Osteocyte (in vitro differentiated cells): ENCODE measurements at places on chromosomes 2 and 18. TPM values are rescaled to one million over a fixed set of nuclear protein-coding genes. Genes with fewer than 3 reads are reported as not detected.

GAREM1 gene
- 1.7 and 2.5 TPM in 2 replicates for total RNA-seq

CDK5R2 gene
- total RNA-seq, result not detected in 2 replicates

MROH2A gene
- not detected in 2 replicates for total RNA-seq

CERKL gene
- total RNA-seq, result not detected in 2 replicates

GRCh38 chr2:236545248-236545658 lies 24.4 kb upstream of the ACKR3 start:
- peaks cover 3% of the 10 kb centered on the region for H3K27me3 ChIP-seq
- H3K4me1 ChIP-seq, result no peaks in the 10 kb centered on the region
- H3K4me3 ChIP-seq, result no peak overlapping the region
- no peak for DNase-seq
- no peak overlapping the region for H3K27ac ChIP-seq

DNA sequence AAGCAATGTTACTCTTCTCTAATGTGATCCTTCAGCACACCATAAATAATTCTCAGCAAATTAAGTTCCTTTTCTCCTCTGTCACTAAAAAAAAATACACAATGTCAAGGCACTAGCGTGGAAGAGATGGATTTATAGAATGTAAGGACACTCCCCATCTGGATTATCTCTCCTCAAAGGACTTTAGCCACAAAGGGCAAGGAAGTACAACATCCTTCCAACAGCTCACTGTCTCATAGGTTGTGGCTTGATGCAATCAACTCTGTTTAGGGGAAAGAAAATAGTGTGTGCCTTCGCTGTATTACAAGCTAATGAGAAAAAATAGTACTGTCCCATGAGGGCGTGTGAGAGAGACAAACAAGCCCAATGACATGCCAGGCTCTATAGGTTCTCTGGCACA lies 129.1 kb upstream of the DNMT3A start:
- peaks cover 10% of the 10 kb centered on the region for H3K36me3 ChIP-seq
- H3K4me3 ChIP-seq, result no peak overlapping the region
- peaks cover 15% of the 10 kb centered on the region for H3K4me1 ChIP-seq
- no peak overlapping the region for H3K27ac ChIP-seq

TEKT4 gene
- not detected in 2 replicates for total RNA-seq

DNA sequence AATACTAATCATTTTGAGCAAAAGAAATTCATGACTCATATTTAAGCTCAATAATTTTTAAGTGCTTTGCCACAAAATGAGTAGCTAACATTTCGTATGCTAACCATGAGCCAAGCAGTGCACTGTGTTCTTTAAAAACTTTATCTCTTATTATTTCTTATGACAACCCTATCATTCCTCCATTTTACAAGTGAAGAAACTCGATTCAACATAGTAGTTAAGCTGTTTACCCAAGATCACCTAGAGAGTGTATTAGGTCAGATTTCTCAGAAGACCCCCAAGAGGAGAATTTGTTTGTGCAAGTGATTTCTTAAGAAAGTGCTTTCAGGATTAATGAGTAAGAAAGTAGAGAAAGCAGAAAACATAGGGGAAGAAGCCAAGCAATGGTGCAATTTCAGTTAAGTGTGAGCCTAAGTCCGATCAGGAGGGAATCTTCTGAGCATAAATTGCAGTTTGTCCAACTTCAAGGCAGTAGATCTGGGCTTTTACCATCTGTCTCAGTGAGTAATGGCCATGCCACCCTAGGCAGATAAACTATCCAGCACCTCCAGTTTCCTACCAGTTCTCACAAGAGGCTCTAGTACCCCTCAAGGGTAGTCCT lies 202.7 kb downstream of the SCG2 start:
- DNase-seq, result no peak
- H3K36me3 ChIP-seq, result peaks cover 3% of the 10 kb centered on the region
- H3K4me3 ChIP-seq, result no peak overlapping the region
- no peaks in the 10 kb centered on the region for H3K27me3 ChIP-seq
- H3K4me1 ChIP-seq, result no peaks in the 10 kb centered on the region
- H3K27ac ChIP-seq, result no peak overlapping the region

REG3A gene
- total RNA-seq, result not detected in 2 replicates

GRCh38 chr2:173959358-173959884 lies 5.8 kb downstream of the SP3 start:
- peaks cover 57% of the 10 kb centered on the region for H3K4me1 ChIP-seq
- no peak overlapping the region for H3K27ac ChIP-seq
- H3K36me3 ChIP-seq, result peaks cover 33% of the 10 kb centered on the region
- no peaks in the 10 kb centered on the region for H3K27me3 ChIP-seq
- no peak overlapping the region for H3K4me3 ChIP-seq

GRCh38 chr2:208820014-208820688 lies 413.6 kb downstream of the PTH2R start:
- H3K27me3 ChIP-seq, result no peaks in the 10 kb centered on the region
- no peak overlapping the region for H3K27ac ChIP-seq
- no peak overlapping the region for H3K4me3 ChIP-seq
- H3K36me3 ChIP-seq, result no peaks in the 10 kb centered on the region

IMPA2 gene
- total RNA-seq, result 9.0 and 9.2 TPM in 2 replicates

GRCh38 chr18:38898167-38898566 lies 1332.6 kb upstream of the CELF4 start:
- no peak overlapping the region for H3K27ac ChIP-seq
- H3K36me3 ChIP-seq, result no peaks in the 10 kb centered on the region
- H3K4me1 ChIP-seq, result no peaks in the 10 kb centered on the region

GRCh38 chr2:102396012-102396411 lies 26.9 kb upstream of the IL18RAP start:
- DNase-seq, result no peak
- no peak overlapping the region for H3K27ac ChIP-seq
- no peaks in the 10 kb centered on the region for H3K36me3 ChIP-seq
- no peaks in the 10 kb centered on the region for H3K4me1 ChIP-seq

DNA sequence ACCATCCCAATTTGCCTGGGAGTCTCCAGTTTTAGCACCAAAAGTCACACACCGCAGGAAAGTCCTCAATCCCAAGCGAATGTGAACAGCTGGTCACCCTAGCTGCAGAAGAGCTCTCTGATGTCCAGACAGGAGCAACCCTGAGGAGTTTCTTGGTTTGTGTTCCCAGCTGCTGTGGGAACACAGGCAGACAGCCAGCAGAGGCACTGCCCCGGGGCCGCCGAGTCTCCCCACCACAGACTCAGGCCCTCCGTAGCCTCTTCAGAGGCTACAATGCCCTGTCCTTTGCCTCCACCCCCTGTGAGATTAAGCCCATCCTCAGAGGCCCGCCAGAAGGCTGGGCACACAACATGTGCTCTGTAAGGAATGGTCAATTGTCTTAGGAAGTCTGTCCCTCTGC lies 111.5 kb downstream of the TTC32 start:
- H3K36me3 ChIP-seq, result no peaks in the 10 kb centered on the region
- peaks cover 26% of the 10 kb centered on the region for H3K4me1 ChIP-seq
- no peaks in the 10 kb centered on the region for H3K27me3 ChIP-seq
- no peak overlapping the region for H3K27ac ChIP-seq
- no peak for DNase-seq

GRCh38 chr2:50347358-50348044 lies 684.4 kb downstream of the NRXN1 start:
- peaks cover 59% of the 10 kb centered on the region for H3K27me3 ChIP-seq
- no peaks in the 10 kb centered on the region for H3K36me3 ChIP-seq
- no peak overlapping the region for H3K27ac ChIP-seq
- H3K4me1 ChIP-seq, result peaks cover 4% of the 10 kb centered on the region
- peak overlapping the region; percentile 35 for H3K4me3 ChIP-seq

CRIM1 gene
- total RNA-seq, result 167 and 194 TPM in 2 replicates

DNA sequence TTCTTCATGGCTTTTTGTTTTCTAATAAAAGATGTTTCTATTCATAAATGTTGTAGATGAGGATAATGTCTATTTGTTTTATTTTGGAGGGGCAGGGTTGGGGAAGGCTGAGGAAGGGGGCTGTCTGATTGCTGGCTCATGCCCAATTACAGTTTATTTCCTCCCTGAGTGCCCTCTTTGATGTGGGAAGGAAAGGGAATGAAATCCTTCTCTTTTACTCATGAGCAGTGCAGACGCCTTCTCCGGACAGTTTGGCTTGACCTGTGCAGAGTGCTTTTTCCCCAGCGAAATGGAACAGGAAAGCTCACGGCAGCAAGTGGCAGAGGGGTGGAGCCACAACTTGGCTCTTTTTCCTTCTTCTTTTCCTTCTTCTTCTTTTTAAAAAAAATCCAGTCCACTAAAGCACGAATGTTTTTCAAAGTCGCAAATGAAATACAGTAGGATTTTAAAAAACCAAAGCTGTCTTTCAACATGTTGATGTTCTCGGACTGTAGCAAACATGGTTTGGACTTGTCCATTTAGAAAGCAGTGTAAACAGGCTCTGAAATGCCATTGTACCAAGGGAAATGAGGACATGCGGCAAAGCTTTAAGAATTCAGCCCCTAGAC lies 34.5 kb downstream of the RAB31 start:
- no peak for DNase-seq
- H3K27ac ChIP-seq, result peak overlapping the region; percentile 97
- H3K4me1 ChIP-seq, result peaks cover 42% of the 10 kb centered on the region
- peaks cover 3% of the 10 kb centered on the region for H3K36me3 ChIP-seq
- no peaks in the 10 kb centered on the region for H3K27me3 ChIP-seq

CYP1B1 gene
- 137 and 145 TPM in 2 replicates for total RNA-seq

GRCh38 chr2:37365669-37366068 lies 21.2 kb downstream of the QPCT start:
- no peak for DNase-seq
- peaks cover 10% of the 10 kb centered on the region for H3K27me3 ChIP-seq
- no peak overlapping the region for H3K4me3 ChIP-seq
- H3K27ac ChIP-seq, result no peak overlapping the region
- H3K4me1 ChIP-seq, result peaks cover 3% of the 10 kb centered on the region

DNA sequence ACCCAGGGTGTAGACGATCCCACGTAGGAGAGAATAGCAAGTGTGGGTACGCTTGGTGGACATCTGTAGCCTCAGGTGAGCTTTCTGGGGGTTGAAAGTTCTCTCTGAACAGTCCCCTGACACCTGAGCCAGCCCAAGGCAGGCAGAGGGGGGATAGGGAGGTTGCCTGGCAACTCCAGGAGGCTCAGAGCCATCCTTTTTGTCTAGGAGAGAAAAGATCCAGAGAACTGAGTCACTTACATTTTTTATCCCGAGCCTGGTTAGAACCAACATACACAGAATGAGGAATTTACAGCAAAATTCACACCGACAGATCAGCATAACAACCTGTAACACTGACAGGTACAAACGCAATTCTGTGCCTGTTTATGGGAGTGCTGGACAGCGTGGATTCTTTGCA lies 113.2 kb downstream of the SH3BP4 start:
- DNase-seq, result no peak
- no peaks in the 10 kb centered on the region for H3K36me3 ChIP-seq

GRCh38 chr2:21181957-21182356 lies 58.2 kb downstream of the TDRD15 start:
- DNase-seq, result no peak
- H3K27me3 ChIP-seq, result peaks cover 34% of the 10 kb centered on the region
- H3K36me3 ChIP-seq, result no peaks in the 10 kb centered on the region
- no peaks in the 10 kb centered on the region for H3K4me1 ChIP-seq
- H3K27ac ChIP-seq, result no peak overlapping the region

IL1F10 gene
- not detected in 2 replicates for total RNA-seq

LBX2 gene
- total RNA-seq, result 1.0 and 1.1 TPM in 2 replicates

GRCh38 chr2:203758841-203759689 lies 52.6 kb downstream of the CD28 start:
- no peak overlapping the region for H3K4me3 ChIP-seq
- peaks cover 21% of the 10 kb centered on the region for H3K4me1 ChIP-seq
- H3K36me3 ChIP-seq, result peaks cover 14% of the 10 kb centered on the region
- H3K27ac ChIP-seq, result peak overlapping the region; percentile 82

- H3K27me3 ChIP-seq, result no peaks in the 10 kb centered on the region
- H3K4me1 ChIP-seq, result no peaks in the 10 kb centered on the region
- no peaks in the 10 kb centered on the region for H3K36me3 ChIP-seq
- DNase-seq, result no peak
- no peak overlapping the region for H3K27ac ChIP-seq
Observed at GRCh38 chr2:104340162-104340561, 513.8 kb upstream of the POU3F3 start.

DES gene
- total RNA-seq, result not detected in 2 replicates

DNA sequence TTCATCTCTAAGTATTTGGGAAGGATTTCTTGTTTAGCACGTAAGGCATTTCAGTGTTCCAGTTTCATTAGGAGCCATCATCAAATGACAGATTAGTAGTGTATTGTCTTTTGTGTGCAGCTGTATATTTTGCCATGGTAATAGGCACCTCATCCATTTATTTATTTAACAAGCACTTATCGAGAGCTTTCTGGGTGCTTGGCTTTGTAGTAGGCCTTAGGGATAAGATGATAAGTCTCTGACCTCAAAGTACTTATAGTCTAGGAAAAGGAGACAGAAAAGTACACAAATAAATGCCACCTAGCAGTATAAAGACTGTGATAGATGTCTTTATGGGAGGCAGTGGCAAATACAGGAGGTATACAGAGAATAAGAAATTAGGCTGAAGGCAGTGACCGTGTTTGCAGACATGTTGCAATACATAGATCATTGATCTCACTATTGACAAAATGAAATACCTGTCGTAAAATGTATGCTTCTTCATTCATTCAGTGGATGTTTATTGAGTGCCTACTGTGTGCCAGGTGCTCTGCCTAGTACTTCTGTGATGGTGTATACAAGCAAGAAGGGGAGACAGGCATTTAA lies 265.9 kb downstream of the SETBP1 start:
- H3K27me3 ChIP-seq, result no peaks in the 10 kb centered on the region
- no peak overlapping the region for H3K27ac ChIP-seq
- DNase-seq, result no peak
- H3K4me1 ChIP-seq, result peaks cover 29% of the 10 kb centered on the region
- H3K36me3 ChIP-seq, result peaks cover 24% of the 10 kb centered on the region

GRCh38 chr18:55102958-55103456 lies 143.7 kb upstream of the CCDC68 start:
- no peak for DNase-seq
- H3K4me3 ChIP-seq, result no peak overlapping the region
- H3K36me3 ChIP-seq, result no peaks in the 10 kb centered on the region
- peaks cover 5% of the 10 kb centered on the region for H3K4me1 ChIP-seq

GRCh38 chr2:57859755-57860154 lies 186.9 kb upstream of the VRK2 start:
- no peaks in the 10 kb centered on the region for H3K36me3 ChIP-seq
- H3K27me3 ChIP-seq, result peaks cover 16% of the 10 kb centered on the region
- no peaks in the 10 kb centered on the region for H3K4me1 ChIP-seq
- no peak overlapping the region for H3K27ac ChIP-seq
- no peak overlapping the region for H3K4me3 ChIP-seq

DNA sequence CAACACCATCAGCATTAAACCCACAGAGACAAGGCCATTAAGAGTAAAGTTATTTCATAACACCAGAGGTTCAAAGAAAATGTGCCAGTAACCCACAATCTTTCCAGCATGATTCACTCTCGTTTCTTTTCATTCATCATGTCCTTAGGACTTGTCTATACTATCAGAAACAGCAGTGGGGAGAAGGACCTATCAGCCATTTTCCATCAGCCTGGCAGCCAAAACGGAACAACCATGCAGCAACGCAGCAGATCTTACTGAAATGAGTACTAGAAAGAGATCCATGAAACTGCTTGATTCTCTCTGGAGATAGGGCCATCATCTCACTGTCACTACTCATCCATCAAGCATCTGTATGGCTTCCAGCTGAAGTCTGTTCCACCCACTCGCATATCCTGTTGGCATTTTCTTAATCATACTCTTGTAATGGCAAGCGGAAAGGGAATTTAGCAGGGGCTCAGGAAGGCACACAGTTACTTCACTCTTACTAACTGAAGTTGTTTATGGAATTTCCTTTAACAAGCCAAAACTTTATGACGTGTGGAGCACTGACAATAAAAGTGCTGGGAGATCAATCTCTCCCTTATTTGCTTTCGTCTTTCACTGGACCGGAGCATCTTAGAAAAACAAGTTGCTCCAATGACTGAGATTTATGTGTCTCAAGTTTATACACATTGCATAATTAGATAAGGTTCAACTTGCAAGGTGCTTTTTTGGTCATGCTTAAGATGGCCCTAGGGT lies 69.7 kb downstream of the EPHA4 start:
- no peaks in the 10 kb centered on the region for H3K36me3 ChIP-seq
- H3K4me1 ChIP-seq, result peaks cover 18% of the 10 kb centered on the region
- DNase-seq, result no peak
- peak overlapping the region; percentile 5 for H3K27ac ChIP-seq
- no peaks in the 10 kb centered on the region for H3K27me3 ChIP-seq
